Dorsolateral prefrontal cortex (tissue), 122 donors: ENCODE measurements at places on chromosomes 3 and 15. TPM values are rescaled to one million over a fixed set of nuclear protein-coding genes. Genes with fewer than 3 reads are reported as not detected.

Gene GRK7
- total RNA-seq, result not detected

Gene ROPN1
- not detected for total RNA-seq

Gene SI
- total RNA-seq, result not detected

Gene GPR149
- total RNA-seq, result 0.67 TPM
